ENCODE measurements at places on chromosomes 13 and 19.

GRCh38 chr19:51668216-51668615 lies 21.6 kb upstream of the SIGLEC14 start:
- no peak for DNase-seq

DNA sequence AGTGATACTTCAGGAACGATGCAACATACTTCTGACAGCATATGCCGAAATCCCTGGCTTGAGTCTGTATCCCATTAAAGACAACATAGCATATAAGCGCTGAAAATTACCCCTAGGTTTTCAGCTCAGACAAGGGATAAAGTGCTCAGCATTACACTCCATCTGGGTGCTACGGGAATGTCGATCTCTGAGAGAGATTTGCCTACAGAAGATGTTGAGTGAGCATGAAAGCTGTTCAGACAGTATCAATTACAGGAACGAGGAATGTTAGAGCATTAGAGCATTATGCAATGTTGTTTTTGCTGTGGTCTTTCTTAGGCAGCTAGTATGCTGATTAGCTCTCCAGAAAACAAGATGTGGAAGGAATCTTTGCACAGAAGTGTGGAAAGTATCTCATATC lies 484.5 kb downstream of the LIG4 start:
- DNase-seq, result no peak

GRCh38 chr19:9586764-9587163 lies 2.5 kb upstream of the ZNF121 start:
- peak; percentile 55 for DNase-seq

- DNase-seq, result no peak
These were observed 18.2 kb upstream of the MEIS3 start for GRCh38 chr19:47437500-47437899.

- no peak for DNase-seq
These were observed 1.6 kb downstream of the FTL start for GRCh38 chr19:48966541-48967345.
